ENCODE measurements at places on chromosomes 3 and 15. TPM values are rescaled to one million over a fixed set of nuclear protein-coding genes. Genes with fewer than 3 reads are reported as not detected.

The GABRA5 gene
- total RNA-seq = 0.11 TPM

- no peak for DNase-seq
These were observed 23.6 kb downstream of the SERPINI2 start for GRCh38 chr3:167450195-167450594.

GRCh38 chr3:167941234-167941995 lies 154.3 kb downstream of the GOLIM4 start:
- DNase-seq = no peak

- no peak for DNase-seq
These were observed 173.3 kb downstream of the RAB11A start for GRCh38 chr15:66042624-66043023.

DNA sequence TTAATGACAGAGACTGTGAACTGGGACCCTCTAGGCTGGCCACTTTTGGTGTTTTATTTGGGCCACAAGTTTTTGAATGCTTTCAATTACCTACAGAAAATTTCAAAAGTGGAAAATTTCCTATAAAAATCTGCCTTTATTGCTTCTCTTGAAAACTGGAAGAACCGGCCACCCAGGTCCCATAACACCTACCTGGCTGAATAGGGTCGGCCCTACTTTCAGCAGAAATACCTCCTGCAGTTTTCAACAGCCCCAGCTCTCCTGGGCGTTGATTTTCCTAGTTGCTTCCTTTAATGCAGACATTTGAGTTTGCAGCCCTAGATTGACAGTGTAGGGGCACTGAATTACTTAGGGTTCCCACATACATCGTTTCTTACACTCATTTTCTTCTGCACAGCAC lies 719 bp upstream of the SRPRB start:
- DNase-seq = no peak

- no peak for DNase-seq
These were observed 16.7 kb upstream of the SH3GL3 start for GRCh38 chr15:83430441-83430840.

DNA sequence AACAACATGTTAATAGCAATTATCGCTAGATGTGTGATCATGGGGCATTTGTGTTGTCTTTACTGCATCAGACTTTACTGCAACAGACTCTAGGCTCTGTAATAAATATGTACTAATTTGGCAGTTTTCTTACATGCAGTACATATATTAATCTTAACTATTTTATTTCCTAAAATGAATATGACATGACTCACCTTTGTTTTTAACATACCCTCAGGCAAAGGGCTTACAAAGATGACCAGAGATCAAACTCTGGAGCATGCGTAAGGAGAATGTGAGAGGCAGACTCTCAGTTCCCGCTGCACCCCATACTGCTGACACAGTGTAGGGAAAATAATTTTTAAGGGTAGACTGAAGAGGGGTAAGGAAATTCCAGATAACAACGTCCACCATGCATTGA lies 7.2 kb upstream of the FAM174B start:
- no peak for DNase-seq

The CP gene
- 28.4 TPM for total RNA-seq

- DNase-seq = no peak
These were observed 32.2 kb upstream of the BCL2A1 start for GRCh38 chr15:80003171-80003570.

The RAB27A gene
- 13.1 TPM for total RNA-seq

DNA sequence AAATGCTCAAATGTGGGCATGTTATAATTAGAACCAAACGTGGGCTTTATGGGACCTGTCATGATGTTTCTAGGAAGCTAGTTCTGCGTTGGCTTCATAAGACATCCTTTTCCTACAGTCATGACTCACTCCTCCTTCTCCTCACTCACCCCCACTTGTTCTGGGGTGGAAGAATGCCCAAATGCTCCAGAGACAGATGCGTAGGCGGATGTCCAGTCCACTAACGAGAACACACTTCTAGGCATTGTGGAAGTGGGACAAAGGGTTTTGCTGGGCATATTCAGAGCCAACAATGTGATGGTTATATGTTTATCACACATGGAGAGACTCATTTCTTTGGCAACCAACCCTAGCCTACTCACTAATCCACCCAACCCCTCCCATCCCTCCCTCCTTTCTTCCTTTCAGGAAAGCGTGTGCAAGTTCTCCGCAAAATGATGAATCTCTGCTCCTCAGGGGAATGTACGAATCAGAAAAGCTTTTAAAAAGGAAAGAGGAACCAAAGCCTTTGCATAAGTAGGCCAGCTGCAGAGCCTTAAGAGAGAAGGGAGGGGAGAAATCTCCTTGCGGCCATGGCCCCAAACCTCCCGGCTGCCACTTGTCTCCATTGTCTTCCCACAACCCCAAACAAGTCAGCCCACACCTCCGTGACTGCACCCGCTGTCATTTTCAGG lies 123.0 kb upstream of the SPRED1 start:
- no peak for DNase-seq

- DNase-seq = no peak
These were observed 243.5 kb upstream of the ROPN1 start for GRCh38 chr3:124235446-124235845.

DNA sequence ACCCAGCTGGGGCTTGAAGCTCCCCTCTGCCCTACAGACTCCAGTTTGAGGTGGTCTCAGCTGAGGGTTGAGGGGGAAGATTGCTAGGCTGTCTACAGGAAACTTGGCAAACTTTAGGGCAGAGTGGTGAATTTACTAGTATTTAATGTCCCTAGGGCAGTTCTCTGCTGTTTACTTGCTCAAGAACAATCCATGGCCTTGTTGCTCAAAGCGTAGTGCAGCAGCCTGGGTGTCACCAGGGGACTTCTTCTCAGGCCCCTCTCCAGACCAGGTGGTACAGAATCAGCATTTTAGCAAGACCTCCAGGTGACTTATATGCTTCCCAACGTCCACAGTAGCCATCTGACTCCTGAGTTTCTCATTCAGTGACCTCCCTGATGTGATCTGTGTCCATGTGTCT lies 188.9 kb downstream of the NR1D2 start:
- DNase-seq = no peak

DNA sequence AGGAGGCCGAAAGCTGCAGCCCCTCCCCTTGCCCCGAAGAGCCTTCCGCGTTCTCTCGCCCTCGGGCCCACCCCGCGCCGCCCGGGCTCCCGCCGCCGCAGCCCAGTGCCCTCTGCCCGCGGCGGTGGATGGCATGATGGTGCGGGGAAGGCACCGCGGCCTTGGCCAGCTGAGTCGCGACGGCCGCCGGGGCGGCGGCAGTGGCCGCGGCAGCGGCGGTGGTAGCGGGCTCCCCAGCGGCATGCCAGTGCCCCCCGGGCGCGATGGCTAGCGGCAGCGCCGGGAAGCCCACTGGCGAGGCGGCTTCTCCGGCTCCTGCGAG lies 1.2 kb downstream of the TLNRD1 start:
- DNase-seq = no peak

The MASP1 gene
- 1.4 TPM for total RNA-seq

The CFAP20DC gene
- 6.1 TPM for total RNA-seq

- DNase-seq = no peak
These were observed 4.8 kb downstream of the PAQR9 start for GRCh38 chr3:142958707-142959106.

DNA sequence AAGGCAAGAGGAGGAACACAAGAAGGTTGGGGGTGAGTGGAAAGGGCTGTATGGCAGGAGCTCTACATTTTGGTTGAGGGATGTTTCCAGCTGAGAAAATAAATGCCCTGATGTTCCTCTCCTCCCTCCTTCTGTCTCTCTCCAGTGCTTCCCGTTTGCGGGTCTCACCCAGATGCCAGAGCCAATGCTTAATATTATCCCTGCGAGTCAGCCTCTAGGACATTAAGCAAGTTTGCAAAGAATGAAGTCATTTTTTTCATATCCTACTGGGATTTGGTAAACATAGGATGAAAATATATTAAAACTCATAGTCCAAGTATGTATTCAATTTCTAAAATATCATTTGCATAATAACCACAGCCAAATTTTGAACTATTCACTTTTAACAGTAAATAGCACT lies 295.9 kb downstream of the CADM2 start:
- DNase-seq = no peak

- no peak for DNase-seq
These were observed 88.1 kb downstream of the MEX3B start for GRCh38 chr15:81957698-81958097.

The TMEM62 gene
- 12.4 TPM for total RNA-seq

The GOLGA6D gene
- 0.18 TPM for total RNA-seq

- no peak for DNase-seq
These were observed at the start of gene PIGZ for GRCh38 chr3:196968233-196969133. TSS of gene PIGZ (minus strand) at chr3:196968833. CDS start at chr3:196952031, 16,802 bp downstream.

The UMPS gene
- 35.9 TPM for total RNA-seq

- no peak for DNase-seq
These were observed 799.2 kb downstream of the NR2F2 start for GRCh38 chr15:97129674-97130073.

The CADPS gene
- total RNA-seq = 3.3 TPM

The LRRC15 gene
- 0.05 TPM for total RNA-seq

The PLXNA1 gene
- 55.2 TPM for total RNA-seq

The GPR62 gene
- 0.36 TPM for total RNA-seq

DNA sequence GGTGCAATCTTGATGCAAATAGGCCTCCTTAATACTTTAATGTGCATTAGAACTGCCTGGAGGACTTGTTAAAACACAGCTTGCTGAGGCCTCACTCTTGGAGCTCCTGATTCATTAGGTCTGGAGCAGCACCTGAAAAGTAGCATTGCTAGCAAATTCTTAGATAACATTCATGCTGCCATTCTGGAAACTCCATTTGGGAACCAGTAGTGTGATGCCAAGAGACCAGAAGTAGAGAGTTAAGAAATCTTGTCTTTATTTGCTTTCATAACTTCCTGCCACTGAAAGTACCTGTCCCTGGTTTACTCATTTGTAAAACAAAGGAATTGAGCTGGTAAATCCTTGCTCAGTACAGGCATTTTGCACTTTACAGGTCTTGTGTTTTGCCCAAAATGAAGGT lies 72.0 kb downstream of the RAP2B start:
- no peak for DNase-seq

GRCh38 chr15:58686286-58686685 lies 63.2 kb downstream of the ADAM10 start:
- DNase-seq = no peak

The ZMYND10 gene
- 0.54 TPM for total RNA-seq

- DNase-seq = no peak
These were observed 90.7 kb downstream of the CNTN6 start for GRCh38 chr3:1183320-1184048.

GRCh38 chr3:122183521-122183892 lies at the start of gene CASR:
TSS of gene CASR (plus strand) at chr3:122183668. CDS start at chr3:122254190, 70,522 bp downstream.
- no peak for DNase-seq

- peak; percentile 75 for DNase-seq
These were observed 1.5 kb downstream of the SNRPN start for GRCh38 chr15:24956111-24956838.

The MOBP gene
- not detected for total RNA-seq

The CHRM5 gene
- not detected for total RNA-seq

DNA sequence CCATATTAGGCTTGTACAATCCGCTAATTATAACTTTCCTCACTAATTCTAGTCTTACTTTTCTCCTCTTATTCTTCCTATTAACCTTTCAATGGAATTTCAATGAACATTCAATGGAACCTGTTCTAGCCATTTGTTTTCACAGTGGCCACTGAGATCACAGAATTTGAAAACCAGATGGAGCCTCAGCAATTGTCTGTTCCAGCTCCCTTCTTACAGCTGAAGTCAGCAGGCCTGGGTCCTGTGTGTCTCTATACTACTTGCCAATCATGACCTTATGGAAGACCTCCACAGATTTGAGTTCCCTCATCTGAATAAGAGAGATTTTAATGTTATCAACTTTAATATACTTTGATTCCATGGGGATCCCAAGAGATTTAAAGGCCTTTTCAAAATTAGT lies 36.6 kb downstream of the TJP1 start:
- no peak for DNase-seq
